GM04504 (cell line): ENCODE measurements at places on chromosomes 5 and 9.

DNA sequence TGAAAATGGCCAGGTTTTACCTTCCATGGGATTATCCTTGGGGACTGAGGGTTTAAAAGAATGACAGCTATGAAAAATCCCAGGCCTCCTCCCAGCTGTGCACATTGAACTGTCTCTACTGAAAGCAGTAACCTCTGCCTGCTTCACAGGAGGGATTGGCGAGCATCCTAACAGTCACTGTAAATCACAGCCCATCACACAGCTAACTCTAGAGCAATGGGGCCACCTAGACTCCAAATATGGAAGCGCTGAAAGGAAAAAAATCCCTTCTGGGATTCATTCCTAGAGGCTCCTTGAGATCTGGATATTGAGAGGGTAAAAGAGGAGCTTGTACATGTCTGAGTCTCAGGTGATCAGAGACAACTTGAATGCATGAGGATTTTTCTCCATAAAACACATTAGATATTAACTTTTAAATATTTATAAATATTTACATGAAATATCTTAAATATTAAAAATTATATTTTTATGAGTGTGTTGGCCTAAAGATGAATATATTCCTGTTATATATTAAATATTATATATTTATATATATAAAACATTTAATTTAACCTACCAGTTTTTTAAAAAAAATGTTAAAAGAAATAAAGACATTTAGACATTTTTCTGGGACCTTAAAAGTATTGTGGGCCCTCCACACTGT is 133.8 kb upstream of the SLC24A2 start:
- peak; percentile 42 for DNase-seq

GRCh38 chr5:176859916-176860315 is 39.2 kb downstream of the HK3 start:
- DNase-seq = no peak

GRCh38 chr9:90287567-90288274 is 354.9 kb downstream of the DIRAS2 start:
- DNase-seq = no peak

- DNase-seq = no peak
Measured at GRCh38 chr9:76688471-76689238, 75.6 kb upstream of the PCA3 start.

- no peak for DNase-seq
Measured at GRCh38 chr9:89864731-89865130, 259.9 kb downstream of the GADD45G start.

DNA sequence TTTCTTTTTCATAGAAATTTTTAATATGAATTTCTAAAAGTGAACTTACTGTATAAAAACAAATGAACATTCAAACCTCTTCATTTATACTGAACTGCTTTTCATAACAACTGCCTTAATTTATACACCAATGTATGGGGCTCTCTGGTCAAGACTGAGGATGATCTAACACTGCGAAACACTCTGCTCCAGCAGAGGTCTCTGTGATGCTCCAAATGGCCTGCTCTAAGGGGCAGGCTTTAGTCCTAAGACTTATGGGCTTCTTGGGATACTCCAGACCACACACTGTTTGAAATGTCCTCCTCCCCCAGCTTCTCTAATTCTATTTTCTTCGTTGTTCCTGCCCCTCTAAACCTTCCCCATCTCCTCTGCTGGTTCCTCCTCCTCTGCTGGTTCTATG is 58.5 kb downstream of the LIFR start:
- DNase-seq = no peak

GRCh38 chr5:112951124-112951702 is 25.4 kb upstream of the DCP2 start:
- no peak for DNase-seq

DNA sequence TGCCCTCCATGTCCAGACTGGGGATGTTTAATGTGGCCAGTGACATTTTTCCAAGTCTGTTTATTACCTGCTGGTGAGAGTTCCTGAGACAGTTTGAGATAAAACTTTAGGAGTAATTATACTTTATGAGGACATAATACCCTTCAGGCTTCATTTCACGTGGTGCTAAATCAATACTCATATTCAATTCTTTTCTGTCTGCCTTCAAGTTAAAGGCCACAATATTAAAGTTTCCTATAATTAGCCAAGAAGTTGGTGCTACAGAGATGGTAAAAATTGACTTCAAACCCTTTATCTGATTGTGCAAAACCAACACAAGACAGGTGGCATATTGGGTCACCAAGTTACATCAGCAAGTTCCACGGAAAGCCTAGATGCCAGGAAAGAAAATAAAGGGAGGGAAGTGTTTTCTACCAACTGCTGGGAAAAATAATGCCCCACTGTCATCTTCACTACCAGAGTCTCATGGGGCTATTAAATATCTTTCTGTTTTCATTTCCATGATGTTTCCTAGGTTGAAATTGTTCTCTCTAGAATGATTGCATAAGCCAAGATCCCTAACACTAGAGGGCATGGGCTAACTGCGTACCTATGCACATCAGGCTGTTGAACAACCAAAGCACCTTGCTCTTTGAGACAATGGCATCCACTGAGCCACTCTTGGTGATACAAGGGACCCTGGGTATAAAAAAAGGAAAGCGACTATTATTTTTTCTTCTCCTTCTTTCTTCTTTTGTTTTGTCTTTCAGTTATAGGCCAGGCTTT is 68.7 kb downstream of the INSYN2B start:
- DNase-seq = no peak

- DNase-seq = peak; percentile 75
Measured at GRCh38 chr9:119004618-119004990, 364.6 kb downstream of the BRINP1 start.

GRCh38 chr9:99556998-99557397 is 264.7 kb upstream of the NR4A3 start:
- no peak for DNase-seq

GRCh38 chr5:2886531-2886930 is 135.1 kb upstream of the IRX2 start:
- DNase-seq = no peak

GRCh38 chr5:138453590-138453989 is 11.7 kb upstream of the EGR1 start:
- DNase-seq = no peak

- DNase-seq = no peak
Measured at GRCh38 chr5:1726956-1727355, 72.7 kb downstream of the MRPL36 start.

DNA sequence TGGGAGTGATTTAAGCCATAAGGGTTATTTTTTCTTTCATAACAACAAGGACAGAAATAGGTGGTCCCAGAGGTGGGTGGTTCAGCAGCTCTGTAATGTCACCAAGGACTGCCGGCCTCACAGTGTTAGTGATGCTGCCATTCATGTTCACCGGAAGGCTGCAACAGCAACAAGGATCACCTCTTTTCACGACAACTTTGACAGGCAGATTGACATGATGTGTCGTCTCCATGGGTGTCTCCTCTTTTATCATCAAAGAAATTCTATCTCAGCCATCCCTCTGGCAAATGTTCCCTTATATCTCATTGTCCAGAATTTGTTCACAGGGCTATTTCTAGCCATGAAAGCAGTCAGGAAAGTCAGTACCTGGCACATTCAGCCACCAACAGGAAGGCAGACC is 231.5 kb downstream of the SH3GL2 start:
- DNase-seq = no peak

DNA sequence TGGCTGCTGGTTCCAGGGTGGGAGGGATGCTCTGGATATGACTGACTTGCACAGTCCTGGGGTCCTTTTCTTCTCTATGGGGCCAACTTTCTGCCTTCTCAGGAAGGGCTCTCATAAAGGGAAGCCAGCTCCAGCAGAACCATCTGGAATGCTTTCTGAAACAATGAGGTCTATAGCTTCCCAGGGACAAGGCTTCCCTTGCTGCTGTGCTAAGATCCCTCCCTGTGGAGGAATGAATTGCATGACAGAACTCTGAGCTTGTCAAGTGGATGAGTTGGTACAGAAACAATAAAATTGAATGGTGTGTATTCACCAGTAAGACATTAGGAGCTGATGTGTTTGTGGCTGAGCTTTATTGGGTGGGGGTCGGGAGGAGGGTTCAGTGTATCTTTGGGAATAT is 19.8 kb downstream of the CKMT2 start:
- DNase-seq = no peak

- no peak for DNase-seq
Measured at GRCh38 chr5:4639946-4640345, 500.2 kb upstream of the ADAMTS16 start.

DNA sequence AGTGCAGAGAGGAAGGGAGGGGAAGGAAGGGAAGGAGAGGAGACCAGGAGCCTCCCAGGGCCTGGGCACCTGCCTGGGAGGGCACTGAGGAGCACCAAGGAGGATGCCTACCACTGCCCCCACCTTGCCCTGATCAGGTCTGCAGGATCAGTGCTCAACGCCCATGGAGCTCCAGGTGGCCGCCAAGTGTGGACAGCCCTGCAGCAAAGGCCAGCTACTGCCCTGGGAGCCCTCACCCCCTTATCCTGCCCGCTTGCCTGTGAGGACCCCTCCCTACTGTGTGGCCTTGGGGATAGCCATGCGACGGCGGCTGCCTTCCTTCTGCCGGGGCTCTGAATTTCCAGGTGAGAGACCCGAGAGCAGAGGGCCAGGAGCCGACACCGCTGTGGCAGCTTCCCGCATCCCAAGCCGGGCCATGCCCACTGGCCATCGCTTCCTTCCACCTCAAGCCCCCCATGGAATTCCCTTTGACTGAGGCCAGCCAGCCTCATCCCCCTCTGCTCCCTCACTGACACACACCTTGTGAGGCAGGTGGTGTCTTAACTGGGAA is 12.4 kb downstream of the ADAMTS2 start:
- no peak for DNase-seq

DNA sequence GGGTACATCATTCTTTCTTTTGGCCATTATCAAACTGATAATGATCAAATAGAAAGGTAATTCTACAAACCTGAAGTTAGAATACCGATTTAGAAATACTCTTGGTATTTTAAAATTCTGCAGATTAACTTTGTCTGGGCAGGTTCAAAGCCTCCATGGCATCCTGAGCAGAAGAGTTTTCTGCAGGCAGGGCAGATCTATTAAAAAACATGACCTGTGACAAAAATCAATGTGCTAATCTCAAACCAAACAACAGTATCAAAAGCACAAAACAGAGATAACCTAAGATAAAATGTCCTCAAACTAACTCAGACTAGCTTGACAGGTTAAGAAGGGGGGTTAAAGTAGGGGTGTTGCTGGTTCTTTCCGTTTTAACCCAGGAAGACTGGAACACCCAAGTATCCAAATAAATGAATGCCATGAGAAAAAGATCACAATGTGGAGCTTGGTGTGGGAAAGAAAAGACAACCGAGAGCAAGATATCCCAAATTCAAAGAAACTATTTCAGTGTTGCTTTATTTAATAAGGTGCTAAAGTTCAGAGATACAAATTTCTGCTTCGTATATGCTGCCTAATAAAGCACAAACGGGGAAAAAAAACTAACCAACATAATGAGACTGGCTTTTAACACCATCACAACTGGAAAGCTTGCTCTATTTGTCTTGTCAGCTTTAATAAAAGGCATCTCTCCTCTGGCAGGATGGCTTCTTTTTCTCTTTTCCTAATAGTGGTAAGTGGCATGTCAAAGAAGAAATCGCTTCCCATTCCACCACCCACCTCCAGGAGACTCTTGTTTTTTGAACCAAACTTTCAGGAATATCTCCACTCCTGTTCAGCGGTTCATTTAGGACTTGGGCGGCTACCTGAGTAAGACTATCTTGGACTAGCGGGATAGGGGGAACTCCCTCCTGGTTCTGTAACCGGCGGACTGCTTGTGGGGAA is 2.3 kb downstream of the EFNA5 start:
- no peak for DNase-seq

GRCh38 chr9:123796094-123796493 is 133.8 kb downstream of the DENND1A start:
- DNase-seq = no peak

- no peak for DNase-seq
Measured at GRCh38 chr9:2267181-2267745, 252.1 kb downstream of the SMARCA2 start.

GRCh38 chr5:65855766-65856315 is 70.5 kb upstream of the ERBIN start:
- DNase-seq = no peak

GRCh38 chr5:35202319-35203111 is 27.8 kb downstream of the PRLR start:
- peak; percentile 37 for DNase-seq

DNA sequence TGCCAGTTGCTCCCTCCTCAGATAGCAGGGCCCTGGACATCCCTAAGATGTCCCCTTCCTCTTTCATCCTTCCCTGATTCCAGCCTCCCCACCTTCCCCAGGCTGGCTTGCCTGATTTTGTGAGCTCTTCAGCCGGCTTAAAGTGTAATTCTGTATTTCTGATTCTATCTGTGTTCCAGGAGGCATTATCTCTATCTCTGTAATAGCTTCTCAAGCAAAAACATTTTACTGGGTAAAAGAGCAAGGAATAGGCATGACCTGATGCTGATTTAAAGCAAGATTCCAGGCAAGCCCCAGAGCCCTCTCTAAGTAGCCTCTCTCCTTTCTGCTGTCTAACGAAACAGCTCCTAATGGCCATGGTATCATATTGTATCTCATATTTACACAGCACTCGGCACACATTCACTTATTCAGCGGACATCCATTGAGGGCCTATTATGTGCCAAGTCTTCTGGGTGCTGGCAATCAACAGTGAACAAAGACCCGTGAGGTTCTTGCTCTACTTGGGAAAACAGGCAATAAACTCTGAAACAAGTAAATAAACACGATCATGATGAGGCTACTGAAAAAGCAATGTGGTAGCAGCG is 100.9 kb upstream of the MSX2 start:
- no peak for DNase-seq

GRCh38 chr5:148687427-148687826 is 33.1 kb upstream of the HTR4 start:
- DNase-seq = no peak

- DNase-seq = no peak
Measured at GRCh38 chr5:111132731-111133435, 40.7 kb downstream of the WDR36 start.

DNA sequence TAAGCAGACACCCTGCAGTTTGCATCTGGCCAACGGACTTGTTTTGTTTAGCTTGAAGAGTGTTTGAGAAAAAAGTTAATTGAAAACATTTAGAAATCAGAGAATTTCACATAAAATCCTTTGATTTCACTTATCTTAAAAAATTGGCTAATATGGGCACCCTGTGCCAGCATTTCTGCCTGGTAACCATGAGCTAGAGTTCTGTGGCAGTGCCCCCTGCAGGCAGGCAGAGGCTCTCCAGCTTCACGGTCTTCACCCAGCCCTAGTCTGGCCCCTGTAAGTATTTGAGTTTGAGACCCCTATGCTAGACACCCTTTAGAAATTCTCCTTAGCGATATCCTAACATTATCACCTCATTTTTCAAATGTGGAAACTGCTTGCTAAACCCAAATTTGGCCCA is 18.8 kb upstream of the FANCC start:
- DNase-seq = no peak

- no peak for DNase-seq
Measured at GRCh38 chr5:147750065-147750464, 32.5 kb downstream of the JAKMIP2 start.

DNA sequence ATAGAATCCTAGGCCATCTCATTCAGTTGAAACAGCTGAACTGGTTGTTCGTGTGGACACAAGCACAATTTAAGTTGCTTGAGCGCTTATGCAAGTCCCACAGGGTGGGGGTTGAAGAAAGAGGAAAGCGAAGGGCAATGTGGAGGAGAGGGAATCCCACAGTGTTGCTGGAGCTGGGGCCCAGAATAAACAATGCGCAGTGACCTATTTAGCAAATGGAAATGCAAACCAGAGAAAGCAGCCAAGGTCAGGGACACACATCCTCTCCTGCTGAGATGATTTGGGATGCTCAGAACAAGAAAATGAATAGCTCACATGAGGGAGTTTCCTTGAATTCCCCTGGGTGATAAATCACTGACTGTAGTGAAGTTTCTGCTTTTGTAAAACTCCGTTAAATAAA is 838.3 kb downstream of the TLE4 start:
- DNase-seq = no peak

- no peak for DNase-seq
Measured at GRCh38 chr9:4678679-4679267, 596 bp upstream of the CDC37L1 start.
